ENCODE measurements at places on chromosomes 16 and 17. TPM values are rescaled to one million over a fixed set of nuclear protein-coding genes. Genes with fewer than 3 reads are reported as not detected.

DNA sequence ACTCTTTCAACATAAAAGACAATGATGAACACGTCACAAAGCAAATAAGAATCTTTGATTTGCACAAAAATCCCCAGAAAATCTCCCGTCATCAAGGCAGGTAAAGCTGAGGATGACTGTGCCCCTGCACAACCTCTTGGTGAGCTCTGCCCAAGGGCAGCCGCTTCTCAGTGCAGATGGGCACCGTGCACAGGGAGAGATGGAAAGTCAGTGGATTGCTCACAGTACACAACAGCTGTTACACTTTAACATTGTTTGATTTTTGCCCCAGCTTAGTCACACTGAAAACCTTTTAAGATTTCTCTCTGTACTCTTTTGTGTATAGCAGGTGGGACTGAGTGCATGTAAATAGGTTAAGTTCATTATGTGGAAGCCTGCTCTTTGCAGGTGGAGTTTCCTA is 104.2 kb downstream of the CDK5R1 start:
- no peak for DNase-seq
- H3K4me1 ChIP-seq, result no peaks in the 10 kb centered on the region
- H3K36me3 ChIP-seq, result no peaks in the 10 kb centered on the region
- no peaks in the 10 kb centered on the region for H3K27me3 ChIP-seq

Gene HSF4
- total RNA-seq, result 17.2 TPM

- no peak overlapping the region for H3K27ac ChIP-seq
- no peaks in the 10 kb centered on the region for H3K27me3 ChIP-seq
- H3K4me1 ChIP-seq, result peaks cover 9% of the 10 kb centered on the region
- H3K4me3 ChIP-seq, result no peak overlapping the region
- no peak for DNase-seq
These were observed 105.3 kb downstream of the VPS53 start for GRCh38 chr17:609232-609810.

Gene FOXN1
- total RNA-seq, result not detected

Gene CD79B
- 58.6 TPM for total RNA-seq

DNA sequence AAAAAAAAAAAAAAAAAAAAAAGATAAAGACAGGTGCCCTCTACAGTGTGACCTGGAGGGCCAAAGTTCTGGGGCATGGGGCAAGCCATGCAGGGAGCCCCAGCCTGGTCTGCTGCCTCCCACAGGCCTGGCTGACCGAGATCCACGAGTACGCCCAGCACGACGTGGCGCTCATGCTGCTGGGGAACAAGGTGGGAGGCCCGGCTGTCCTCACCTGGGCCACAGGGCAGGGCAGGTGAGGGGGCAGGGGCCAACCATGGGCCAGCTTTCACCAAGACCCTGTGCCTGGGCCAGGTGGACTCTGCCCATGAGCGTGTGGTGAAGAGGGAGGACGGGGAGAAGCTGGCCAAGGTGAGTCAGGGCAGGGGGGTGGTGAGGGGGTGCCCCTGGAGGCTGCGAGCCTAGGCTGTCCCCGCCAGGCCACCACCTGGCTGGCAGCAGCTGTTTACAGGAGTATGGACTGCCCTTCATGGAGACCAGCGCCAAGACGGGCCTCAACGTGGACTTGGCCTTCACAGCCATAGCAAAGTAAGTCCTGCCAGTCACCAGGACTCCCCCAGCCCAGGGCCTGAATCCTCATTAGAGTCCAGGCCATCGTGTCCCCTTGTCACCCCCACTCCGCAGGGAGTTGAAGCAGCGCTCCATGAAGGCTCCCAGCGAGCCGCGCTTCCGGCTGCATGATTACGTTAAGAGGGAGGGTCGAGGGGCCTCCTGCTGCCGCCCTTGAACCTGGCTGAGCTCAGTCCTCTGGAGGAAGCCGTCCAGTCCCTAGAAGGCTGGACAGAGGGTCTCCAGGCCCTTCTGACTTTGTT is 2.7 kb upstream of the TRAF7 start:
- no peaks in the 10 kb centered on the region for H3K27me3 ChIP-seq
- peak; percentile 61 for DNase-seq
- peaks cover 43% of the 10 kb centered on the region for H3K4me1 ChIP-seq

- H3K36me3 ChIP-seq, result no peaks in the 10 kb centered on the region
- H3K27me3 ChIP-seq, result peaks cover 8% of the 10 kb centered on the region
- no peak for DNase-seq
- no peak overlapping the region for H3K27ac ChIP-seq
- H3K4me1 ChIP-seq, result no peaks in the 10 kb centered on the region
These were observed 24.3 kb downstream of the HLF start for GRCh38 chr17:55289106-55289446.

- peaks cover 5% of the 10 kb centered on the region for H3K4me1 ChIP-seq
- peak within 1 kb of the TSS; percentile 73 for H3K4me3 ChIP-seq
- H3K36me3 ChIP-seq, result no peaks in the 10 kb centered on the region
- peak; percentile 90 for DNase-seq
- H3K27me3 ChIP-seq, result no peaks in the 10 kb centered on the region
These were observed at the start of gene FBXO47 for GRCh38 chr17:38967290-38967738. FBXO47 (minus strand) TSS chr17:38967403; CDS start chr17:38963025, 4,378 bp downstream.

DNA sequence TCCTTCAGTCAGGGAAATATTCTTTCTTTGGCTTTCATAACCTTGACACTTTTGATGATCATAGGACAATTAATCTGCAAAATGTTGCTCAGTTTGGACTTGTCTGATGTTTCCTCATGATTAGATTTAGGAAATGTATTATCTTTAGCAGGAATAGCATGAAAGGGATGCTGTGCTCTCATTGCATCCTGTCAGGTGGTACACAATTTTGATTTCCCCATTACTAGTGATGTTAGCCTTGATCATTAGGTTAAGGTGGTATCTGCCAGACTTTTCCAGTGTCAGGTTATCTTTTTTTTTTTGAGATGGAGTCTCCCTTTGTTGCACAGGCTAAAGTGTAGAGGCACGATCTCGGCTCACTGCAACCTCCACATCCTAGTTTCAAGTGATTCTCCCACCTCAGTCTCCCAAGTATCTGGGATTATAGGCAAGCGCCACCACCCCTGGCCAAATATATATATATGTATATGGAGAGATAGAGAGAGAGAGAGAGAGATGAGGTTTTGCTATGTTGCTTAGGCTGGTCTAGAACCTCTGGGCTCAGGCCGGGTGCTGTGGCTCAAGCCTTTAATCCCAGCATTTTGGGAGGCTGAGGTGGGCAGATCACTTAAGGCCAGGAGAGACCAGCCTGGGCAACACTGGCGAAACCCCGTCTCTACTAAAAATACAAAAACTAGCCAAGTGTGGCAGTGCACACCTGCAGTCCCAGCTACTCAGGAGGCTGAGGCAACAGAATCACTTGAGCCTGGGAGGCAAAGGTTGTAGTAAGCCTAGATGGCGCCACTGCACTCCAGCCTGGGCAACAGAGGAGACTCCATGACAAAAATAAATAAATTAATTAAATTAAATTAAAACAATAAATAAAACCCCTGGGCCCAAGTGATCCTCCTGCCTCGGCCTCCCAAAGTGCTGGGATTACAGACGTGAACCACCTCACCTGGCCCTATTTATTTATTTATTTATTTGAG is 15.8 kb upstream of the CAVIN1 start:
- DNase-seq, result no peak
- H3K27me3 ChIP-seq, result peaks cover 29% of the 10 kb centered on the region
- no peak overlapping the region for H3K27ac ChIP-seq
- no peaks in the 10 kb centered on the region for H3K4me1 ChIP-seq
- no peaks in the 10 kb centered on the region for H3K36me3 ChIP-seq
- no peak overlapping the region for H3K4me3 ChIP-seq

GRCh38 chr17:22337467-22337866 is 645.1 kb downstream of the KCNJ18 start:
- H3K27ac ChIP-seq, result no peak overlapping the region
- no peak overlapping the region for H3K4me3 ChIP-seq
- H3K27me3 ChIP-seq, result no peaks in the 10 kb centered on the region
- DNase-seq, result no peak
- no peaks in the 10 kb centered on the region for H3K4me1 ChIP-seq

Gene NPIPB2
- total RNA-seq, result 35.5 TPM

- H3K36me3 ChIP-seq, result no peaks in the 10 kb centered on the region
- no peak overlapping the region for H3K4me3 ChIP-seq
- H3K27me3 ChIP-seq, result no peaks in the 10 kb centered on the region
- H3K4me1 ChIP-seq, result peaks cover 12% of the 10 kb centered on the region
- no peak for DNase-seq
These were observed 17.0 kb upstream of the EXOC7 start for GRCh38 chr17:76120658-76121008.

- H3K27me3 ChIP-seq, result peaks cover 17% of the 10 kb centered on the region
- H3K36me3 ChIP-seq, result no peaks in the 10 kb centered on the region
- H3K27ac ChIP-seq, result no peak overlapping the region
- peak; percentile 28 for DNase-seq
- H3K4me3 ChIP-seq, result no peak overlapping the region
- H3K4me1 ChIP-seq, result no peaks in the 10 kb centered on the region
These were observed 287.8 kb upstream of the FOXF1 start for GRCh38 chr16:86222547-86222946.

- H3K36me3 ChIP-seq, result no peaks in the 10 kb centered on the region
- H3K4me1 ChIP-seq, result peaks cover 5% of the 10 kb centered on the region
- H3K4me3 ChIP-seq, result no peak overlapping the region
- no peak for DNase-seq
- H3K27me3 ChIP-seq, result no peaks in the 10 kb centered on the region
These were observed 28.1 kb upstream of the PECAM1 start for GRCh38 chr17:64418506-64419339.

DNA sequence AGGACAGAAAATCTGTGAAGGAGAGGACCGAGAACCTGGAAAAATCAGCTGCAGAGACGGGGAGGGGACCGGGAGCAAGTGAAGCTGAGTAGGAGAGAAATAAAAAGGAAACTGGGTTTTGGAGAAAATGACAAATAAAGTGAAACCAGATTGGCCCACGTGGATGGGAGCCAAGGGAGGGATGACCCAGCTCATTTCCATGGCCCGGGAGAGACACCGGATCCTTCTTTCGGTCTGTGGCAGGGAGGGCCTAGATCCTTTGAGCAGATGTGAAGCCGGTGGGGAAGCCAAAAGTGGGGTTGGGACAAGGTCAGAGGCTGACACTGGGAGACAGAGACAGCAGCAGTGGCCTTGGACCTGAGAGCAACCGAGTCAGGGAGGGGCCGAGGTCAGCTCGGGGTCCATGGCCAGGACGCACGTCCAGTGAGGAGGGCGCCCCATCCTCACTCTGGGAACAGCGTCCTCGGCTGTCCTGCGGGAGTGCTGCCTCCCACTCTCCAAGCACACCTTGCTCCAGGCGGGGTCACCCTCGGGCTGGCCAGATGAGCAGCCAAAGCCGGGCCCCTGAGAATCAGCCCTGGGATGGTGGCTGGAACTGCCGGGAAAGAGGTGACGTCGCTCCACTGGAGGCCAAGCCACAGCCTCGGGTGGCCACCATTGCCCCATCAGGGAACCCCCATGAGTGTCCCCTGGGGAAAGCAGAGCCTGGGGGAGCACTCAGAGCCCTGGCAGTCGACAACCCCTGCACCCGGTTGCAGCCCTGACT is 50.8 kb upstream of the CDR2 start:
- H3K27me3 ChIP-seq, result no peaks in the 10 kb centered on the region
- H3K36me3 ChIP-seq, result peaks cover 7% of the 10 kb centered on the region
- H3K4me1 ChIP-seq, result peaks cover 6% of the 10 kb centered on the region
- no peak for DNase-seq
- peak overlapping the region; percentile 15 for H3K27ac ChIP-seq

- H3K27me3 ChIP-seq, result no peaks in the 10 kb centered on the region
- no peak overlapping the region for H3K4me3 ChIP-seq
- DNase-seq, result no peak
- H3K4me1 ChIP-seq, result no peaks in the 10 kb centered on the region
These were observed 761.3 kb upstream of the KIF2B start for GRCh38 chr17:53061446-53061845.

Gene NEK8
- 3.2 TPM for total RNA-seq

DNA sequence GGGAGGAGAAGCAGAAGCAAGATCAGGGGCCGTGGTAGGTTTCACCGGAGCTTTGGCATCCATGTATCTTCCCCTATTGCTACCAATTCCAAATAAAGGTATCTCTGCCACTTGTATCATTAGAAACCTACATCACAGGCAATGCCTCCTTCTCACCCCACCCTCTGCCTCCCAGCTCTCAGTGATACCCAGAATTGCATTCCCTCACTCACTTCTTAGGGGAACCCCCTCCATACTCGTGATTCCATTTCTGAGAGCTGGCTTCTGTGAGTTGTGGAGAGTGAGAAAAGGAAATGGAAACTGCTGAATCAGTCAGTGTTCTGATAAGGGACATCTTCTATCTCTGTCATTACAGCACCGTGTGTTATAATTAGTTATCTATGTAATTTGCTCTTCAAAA is 2.3 kb upstream of the CCL3 start:
- peak overlapping the region; percentile 61 for H3K4me3 ChIP-seq
- H3K36me3 ChIP-seq, result peaks cover 11% of the 10 kb centered on the region
- peak; percentile 85 for DNase-seq
- peak overlapping the region; percentile 95 for H3K27ac ChIP-seq
- no peaks in the 10 kb centered on the region for H3K27me3 ChIP-seq
- H3K4me1 ChIP-seq, result peaks cover 81% of the 10 kb centered on the region

- no peak overlapping the region for H3K27ac ChIP-seq
- no peaks in the 10 kb centered on the region for H3K36me3 ChIP-seq
- no peak for DNase-seq
- H3K4me1 ChIP-seq, result peaks cover 5% of the 10 kb centered on the region
- H3K27me3 ChIP-seq, result no peaks in the 10 kb centered on the region
- no peak overlapping the region for H3K4me3 ChIP-seq
These were observed 49.3 kb downstream of the TRAF4 start for GRCh38 chr17:28792877-28793661.

GRCh38 chr17:79011451-79012147 is 2.0 kb upstream of the CANT1 start:
- peak overlapping the region; percentile 87 for H3K27ac ChIP-seq
- H3K4me3 ChIP-seq, result peak overlapping the region; percentile 94
- H3K4me1 ChIP-seq, result peaks cover 25% of the 10 kb centered on the region
- no peak for DNase-seq

Gene WNT9B
- not detected for total RNA-seq

DNA sequence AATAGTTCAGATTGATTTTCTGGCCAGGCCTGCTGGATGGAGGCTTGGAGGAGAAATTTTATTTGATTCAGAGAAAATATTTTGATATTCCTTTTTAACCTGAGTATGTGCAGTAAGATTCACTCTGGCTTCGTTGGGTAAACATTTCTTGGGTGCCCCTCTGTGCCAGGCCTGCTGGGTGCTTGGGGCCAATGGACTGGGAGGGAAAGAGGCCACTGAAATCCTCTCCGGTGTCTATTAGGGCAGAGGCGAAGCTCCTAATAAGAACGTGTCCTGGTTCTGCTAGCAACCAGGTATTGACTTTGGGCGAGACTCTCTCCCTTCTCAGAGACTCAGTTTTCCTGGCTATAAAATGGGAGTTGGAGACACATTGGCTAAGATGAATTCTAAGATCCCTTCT is 122.5 kb downstream of the CYLD start:
- H3K4me3 ChIP-seq, result no peak overlapping the region
- no peak overlapping the region for H3K27ac ChIP-seq
- peaks cover 14% of the 10 kb centered on the region for H3K27me3 ChIP-seq
- no peaks in the 10 kb centered on the region for H3K4me1 ChIP-seq
- DNase-seq, result no peak
- no peaks in the 10 kb centered on the region for H3K36me3 ChIP-seq

Gene CRISPLD2
- total RNA-seq, result 0.43 TPM

GRCh38 chr17:33183487-33184026 is 109.5 kb downstream of the ASIC2 start:
- H3K4me1 ChIP-seq, result no peaks in the 10 kb centered on the region
- H3K4me3 ChIP-seq, result no peak overlapping the region
- no peak for DNase-seq
